Fibroblast of mammary gland (primary cell): ENCODE measurements at places on chromosomes 12 and 14.
A peak's percentile ranks its signal among the peaks of the same experiment; 100 is the strongest.

DNA sequence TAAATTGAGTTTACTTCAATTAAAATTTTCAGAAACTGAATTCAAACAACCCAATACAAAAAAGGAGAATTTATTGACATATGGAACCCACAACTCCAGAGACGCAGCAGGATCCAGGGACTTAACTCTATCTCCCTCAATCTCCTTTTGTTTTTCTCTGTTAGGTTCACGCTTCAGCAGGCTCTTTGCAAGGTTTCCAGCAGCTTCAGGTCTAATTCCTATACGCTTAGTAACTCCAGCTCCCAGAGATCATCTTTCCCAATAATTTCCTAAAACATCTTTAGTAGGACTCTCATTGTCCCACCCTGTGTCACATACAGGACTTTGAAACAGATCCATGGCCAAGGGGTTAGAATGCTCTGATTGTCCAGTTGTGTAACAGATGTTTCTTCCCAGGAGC is 175.2 kb downstream of the RMST start:
- no peak for DNase-seq

GRCh38 chr14:104555430-104556255 is 23.9 kb upstream of the C14orf180 start:
- DNase-seq, result no peak

GRCh38 chr14:94449930-94450329 is 2.7 kb downstream of the SERPINA11 start:
- no peak for DNase-seq

GRCh38 chr12:116435984-116436383 is 123.2 kb upstream of the MAP1LC3B2 start:
- no peak for DNase-seq

- DNase-seq, result peak; percentile 17
Observed at GRCh38 chr12:23729359-23729758, 220.1 kb downstream of the SOX5 start.

DNA sequence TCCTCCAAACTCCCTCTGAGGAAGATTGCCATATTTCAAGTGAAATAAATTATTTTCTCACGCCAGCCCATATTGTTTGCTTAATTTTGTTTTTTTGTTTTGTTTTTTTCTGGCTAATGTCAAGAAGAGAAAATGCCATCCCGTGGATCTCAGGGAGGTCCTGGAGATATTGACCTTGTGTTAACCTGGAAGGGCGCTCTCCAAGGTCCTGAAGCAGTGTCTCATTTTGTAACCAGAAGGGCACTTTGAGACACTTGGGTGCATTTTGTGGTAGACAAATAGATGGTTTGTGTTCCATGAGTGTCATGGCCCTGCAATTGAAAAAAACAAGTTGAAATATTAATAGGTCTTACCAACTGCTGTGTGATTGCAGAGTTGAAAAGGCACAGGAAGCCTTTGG is 268.9 kb downstream of the SUDS3 start:
- no peak for DNase-seq

- peak; percentile 13 for DNase-seq
Observed at GRCh38 chr14:90140956-90141316, 79.1 kb downstream of the KCNK13 start.

DNA sequence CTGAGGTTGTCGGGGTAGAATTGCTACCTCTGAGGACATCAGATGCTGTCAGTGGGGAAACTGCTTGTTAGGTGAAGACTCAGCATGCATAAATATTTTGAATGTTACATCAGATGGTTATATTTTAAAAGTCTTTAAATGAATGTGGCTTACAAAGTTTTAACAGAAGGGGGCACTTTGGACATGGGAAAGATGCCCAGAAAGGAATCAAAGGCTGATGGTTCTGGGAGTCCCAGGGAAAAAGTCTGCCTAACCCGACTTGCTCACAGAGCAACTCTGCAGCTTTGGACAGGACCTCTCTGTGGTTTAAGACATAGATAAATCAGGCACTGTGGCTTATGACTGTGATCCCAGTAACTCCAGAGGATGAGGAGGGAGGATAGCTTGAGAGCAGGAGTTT is 474.9 kb downstream of the ATP23 start:
- peak; percentile 91 for DNase-seq

DNA sequence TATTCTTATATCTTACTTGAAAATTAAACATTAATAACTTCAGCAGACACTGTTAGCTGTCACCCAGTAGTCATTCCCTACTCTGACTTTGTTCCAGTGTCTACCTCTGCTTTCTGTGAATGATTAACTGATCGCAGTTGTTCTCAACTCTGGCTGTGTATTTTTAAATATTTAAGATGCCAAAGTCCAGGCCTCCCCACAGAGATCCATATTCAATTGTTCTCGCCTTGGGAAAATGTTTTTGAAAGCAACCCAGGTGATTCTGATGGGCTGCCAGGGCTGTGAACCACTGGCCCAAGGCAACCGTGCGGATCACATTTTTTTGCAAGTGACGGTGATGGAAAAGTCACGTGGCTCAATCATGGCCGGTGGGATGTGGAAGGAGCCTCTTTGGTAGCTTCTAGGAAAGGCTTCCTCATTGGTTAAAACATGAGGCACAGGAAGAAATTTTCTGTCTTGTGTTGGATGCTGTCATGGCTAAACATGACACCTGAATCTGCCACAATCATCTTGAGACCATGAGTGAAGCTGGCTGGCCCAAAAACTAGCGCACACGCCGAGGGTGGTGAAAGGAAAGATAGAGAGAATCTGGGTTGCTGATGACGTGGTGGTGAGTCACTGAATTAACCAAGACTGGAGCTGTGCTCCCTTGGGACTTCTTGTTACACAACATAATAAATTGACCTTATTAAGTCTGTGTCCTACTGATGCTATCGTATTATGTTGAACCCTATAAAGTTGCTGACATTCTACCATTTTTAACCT is 37.2 kb downstream of the RDH12 start:
- DNase-seq, result peak; percentile 100

DNA sequence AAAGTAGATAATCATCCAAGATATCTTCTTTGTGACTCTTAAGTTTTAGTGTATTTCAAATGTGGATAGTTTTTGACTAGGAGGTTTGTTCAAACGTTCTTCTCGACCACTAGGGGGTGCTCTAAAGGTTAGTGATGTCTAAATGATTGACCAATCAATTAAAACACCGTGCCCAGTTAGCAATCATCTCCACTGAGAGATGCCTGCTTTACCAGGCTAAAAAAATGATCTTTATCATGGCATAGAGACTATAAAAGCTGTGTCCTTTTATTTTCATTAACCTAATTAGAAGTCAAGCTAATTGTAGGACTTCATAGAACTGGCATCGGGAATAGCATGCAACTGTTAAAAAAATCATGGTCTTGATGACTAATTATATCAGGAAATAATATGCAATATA is 153.9 kb downstream of the PRKCH start:
- peak; percentile 83 for DNase-seq

- peak; percentile 35 for DNase-seq
Observed at GRCh38 chr12:54593135-54593534, 4.7 kb upstream of the PPP1R1A start.

DNA sequence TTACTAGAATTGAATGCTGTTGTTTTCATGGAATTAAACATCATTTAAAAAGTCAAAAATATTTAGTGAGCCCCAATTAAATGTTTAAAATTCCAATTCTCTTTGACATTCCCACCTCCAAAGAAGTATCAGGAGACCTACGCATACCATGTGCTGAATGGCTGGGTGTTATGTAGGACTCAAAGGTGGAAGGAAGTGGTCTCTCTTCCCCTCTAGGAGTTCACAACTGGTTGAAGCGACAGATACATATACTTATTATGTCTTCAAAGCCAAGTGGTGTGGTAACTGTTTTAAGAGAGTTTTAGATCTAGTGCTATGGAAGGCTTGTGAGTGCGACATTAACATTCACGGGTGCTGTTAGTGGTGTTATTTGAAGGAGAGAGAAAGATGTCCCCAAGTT is 464.0 kb downstream of the ATP23 start:
- no peak for DNase-seq

DNA sequence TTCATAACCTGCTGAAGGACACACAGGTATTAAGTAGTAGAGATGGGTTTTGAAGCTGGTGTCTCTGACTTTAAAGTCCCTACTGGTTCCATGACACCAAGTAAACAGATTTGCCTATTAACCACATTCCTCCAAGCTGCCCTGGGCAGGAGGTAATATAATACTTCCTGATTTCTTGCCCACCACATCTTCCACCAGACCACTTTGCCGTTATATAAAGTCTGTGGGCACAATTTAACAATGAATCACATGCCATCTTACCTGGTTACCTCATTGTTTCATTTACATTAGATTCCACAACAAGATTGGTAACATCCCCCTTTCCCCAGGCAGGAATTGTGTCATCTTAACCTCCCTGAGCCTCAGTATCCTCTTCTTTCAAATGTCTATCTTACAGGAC is 900 bp upstream of the LRRC23 start:
- DNase-seq, result no peak

GRCh38 chr14:23297611-23298277 is 4.9 kb downstream of the PPP1R3E start:
- DNase-seq, result no peak

DNA sequence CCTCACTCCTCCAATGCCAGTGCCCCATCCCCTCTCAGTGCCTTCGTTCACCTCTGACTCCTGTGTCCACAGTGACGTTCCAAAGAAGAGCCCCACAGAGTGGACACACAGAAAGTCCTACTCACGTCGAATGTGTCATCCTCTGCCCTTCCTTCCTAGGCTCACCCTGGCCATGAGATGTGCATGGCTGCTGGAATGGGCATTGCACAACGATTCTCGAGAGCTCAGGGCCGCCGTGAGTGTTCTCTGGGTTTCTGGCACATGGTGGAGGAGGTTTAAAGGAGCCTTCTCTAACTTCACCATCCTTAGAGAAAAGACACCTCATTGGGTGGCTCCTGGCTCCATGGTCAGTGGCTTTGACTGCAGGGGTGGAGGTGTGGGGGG is 12.8 kb upstream of the CEP170B start:
- peak; percentile 20 for DNase-seq

DNA sequence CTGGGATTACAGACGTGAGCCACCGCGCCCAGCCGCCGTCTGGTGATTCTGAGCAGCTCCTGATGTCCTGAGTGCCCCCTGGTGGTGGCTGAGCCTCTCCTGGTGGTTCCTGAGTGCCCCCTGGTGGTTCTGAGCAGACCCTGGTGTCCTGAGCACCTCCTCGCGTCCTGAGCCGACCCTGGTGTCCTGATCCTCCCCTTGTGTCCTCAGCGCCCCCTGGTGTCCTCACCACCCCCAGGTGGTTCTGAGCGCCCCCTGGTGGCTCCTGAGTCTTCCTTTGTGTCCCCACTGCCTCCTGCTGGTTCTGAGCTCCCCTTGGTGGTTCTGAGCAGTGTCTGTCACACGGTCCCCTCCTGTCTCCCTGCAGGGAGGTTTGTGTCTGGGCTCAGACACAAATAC is 1304.9 kb downstream of the TMEM121 start:
- DNase-seq, result peak; percentile 6

- DNase-seq, result no peak
Observed at GRCh38 chr12:15689751-15690191, 99.4 kb downstream of the EPS8 start.

GRCh38 chr12:108478611-108479206 is 36.4 kb upstream of the FICD start:
- DNase-seq, result no peak

DNA sequence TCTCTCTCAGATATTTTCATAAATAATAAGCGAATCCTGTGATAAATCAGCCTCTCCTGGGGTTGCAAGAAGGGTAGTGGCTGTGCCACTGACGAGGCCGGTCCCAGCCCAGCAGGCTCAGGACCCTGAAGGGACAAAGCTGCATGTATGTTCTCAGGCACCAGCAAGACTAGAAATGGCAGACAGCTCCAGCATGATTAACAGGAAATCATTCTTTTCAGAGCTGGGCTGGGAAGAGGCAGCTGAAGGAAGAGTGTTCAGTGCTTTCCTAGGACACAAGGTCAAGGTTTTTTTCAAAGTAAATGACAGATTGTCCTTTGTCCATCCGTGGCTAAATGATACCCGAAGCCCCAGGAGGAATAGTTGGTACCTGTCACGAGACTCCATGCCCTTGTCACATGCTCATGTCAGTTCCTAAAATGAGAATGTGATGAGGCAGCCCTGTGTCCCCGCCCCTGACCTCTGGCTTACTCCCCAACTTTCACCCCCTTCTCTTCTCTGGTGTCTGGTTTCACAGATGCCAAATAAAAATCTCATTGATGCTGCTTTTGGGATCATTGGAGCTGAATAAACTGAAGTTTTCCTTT is 65.1 kb downstream of the PPP1R36 start:
- no peak for DNase-seq

DNA sequence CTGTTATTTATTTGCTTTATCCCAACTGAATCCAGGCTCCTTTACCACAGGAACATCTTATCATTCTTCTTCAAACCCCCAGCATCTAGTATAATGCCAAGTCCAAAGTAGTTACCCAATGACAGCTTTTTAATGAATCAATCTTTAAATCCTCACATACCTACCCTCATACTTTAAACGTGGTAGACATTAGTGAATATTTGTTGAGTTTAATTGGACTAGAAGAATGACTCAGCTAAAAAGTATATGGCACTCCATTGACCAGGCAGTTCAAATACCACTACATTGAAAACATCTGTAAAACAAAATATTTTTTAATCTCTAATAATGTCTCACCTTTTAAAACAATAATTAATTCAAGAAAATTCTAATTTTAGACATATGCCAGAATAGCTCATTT is 98.1 kb downstream of the ZFC3H1 start:
- DNase-seq, result no peak

DNA sequence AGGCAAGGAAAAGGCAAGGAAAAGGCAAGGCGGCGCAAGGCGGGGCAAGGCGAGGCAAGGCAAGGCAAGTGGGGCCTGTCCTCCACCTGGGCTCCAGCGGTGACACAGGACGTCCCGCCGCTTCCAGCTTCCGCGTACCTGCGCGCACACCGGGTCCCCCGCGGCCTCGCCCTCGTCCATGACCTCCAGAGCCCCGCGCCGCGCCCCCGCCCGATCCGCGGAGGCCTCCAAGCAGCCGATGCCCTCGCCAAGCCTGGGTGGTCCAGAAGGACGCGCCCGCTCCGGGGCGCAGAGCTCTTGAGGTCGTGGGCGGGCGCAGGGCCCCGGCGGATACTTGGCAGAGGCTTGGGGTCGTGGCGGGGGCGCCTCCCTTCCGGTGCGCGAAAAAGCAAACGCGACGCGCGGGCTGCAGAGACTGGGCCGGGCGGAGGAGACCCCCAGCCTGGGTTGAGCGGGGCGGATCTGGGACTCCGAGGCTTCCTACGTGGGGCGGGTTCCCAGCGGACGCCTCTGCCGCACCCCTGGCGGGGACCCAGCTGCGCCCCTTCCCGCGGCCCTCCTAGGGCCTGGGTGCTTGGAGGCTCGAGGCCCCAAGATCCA is 60.8 kb upstream of the EIF5 start:
- DNase-seq, result no peak

GRCh38 chr14:95951359-95951758 is 74.7 kb downstream of the TUNAR start:
- no peak for DNase-seq

- no peak for DNase-seq
Observed at GRCh38 chr12:7339675-7340074, 35.8 kb downstream of the ACSM4 start.

- DNase-seq, result no peak
Observed at GRCh38 chr12:22037947-22038346, 8.1 kb upstream of the CMAS start.

- no peak for DNase-seq
Observed at GRCh38 chr14:48991141-48991540, 595.0 kb downstream of the RPS29 start.

GRCh38 chr14:59020382-59020781 is 168.1 kb upstream of the DAAM1 start:
- peak; percentile 49 for DNase-seq
